ENCODE measurements at places on chromosomes 7 and 10.

- DNase-seq, result peak; percentile 58
These were observed 117.8 kb upstream of the AKR1E2 start for GRCh38 chr10:4708123-4708759.

GRCh38 chr10:60555700-60556099 lies 166.0 kb upstream of the ANK3 start:
- no peak for DNase-seq

DNA sequence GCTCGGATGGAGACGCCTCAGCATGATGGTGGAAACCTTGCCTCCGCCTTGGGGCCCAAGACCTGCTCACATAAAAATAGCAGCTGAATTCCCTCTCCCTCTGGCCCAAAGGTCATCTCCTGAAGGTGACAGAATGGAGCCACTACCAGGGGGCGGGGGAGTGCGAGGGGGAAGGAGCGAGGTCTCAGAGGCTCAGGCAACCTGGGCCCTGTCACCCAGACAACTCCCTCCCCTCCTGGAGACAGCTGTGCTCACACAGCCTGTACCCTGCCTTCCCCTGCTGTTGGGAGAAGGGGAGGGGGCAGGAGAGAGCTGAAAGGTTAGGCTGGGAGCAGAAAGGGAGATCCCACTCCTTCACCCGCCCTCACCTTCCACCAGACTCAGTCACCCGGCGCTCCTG lies 173.0 kb upstream of the RHEB start:
- DNase-seq, result no peak

- no peak for DNase-seq
These were observed 37.3 kb downstream of the KIF20B start for GRCh38 chr10:89738551-89739209.

- no peak for DNase-seq
These were observed 283.4 kb downstream of the TFEC start for GRCh38 chr7:115747174-115747573.

DNA sequence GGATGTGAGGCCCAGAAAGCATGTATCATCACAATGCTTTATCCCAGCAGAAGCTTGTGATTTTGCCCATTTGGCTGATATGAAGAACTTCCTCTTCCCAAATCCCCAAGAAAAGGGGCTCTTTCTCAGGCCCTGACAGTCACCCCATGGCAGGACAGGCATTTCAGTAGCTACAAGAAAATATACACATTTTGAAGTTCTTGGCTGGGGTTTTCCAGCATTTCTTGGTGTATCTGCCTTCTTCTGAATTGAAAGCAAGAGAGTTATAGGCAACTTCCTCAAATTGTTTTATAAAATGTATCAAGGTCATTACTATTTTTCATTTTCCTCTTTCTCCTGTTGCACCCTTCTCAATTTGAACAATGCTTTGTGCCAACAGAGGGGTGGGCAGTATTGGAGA lies 63.3 kb upstream of the PDLIM1 start:
- DNase-seq, result no peak

DNA sequence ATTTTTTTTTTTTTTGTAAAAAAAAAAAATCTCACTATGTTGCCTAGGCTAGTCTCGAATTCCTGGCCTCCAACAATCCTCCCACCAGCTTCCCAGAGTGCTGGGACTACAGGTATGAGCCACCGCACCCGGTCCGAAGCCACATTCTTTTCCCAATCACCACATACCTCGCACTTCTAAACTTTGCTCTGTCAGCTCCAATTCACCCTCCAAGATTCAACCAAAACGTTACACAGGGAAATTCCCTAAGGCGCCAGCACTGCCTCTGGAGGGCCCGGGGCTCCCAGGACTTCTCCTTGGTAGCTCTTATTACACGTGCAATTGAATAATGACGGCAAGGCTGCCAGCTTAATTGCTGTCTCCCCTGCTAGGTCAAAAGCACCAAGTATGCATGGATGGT lies 10.3 kb upstream of the DNAAF5 start:
- DNase-seq, result no peak

DNA sequence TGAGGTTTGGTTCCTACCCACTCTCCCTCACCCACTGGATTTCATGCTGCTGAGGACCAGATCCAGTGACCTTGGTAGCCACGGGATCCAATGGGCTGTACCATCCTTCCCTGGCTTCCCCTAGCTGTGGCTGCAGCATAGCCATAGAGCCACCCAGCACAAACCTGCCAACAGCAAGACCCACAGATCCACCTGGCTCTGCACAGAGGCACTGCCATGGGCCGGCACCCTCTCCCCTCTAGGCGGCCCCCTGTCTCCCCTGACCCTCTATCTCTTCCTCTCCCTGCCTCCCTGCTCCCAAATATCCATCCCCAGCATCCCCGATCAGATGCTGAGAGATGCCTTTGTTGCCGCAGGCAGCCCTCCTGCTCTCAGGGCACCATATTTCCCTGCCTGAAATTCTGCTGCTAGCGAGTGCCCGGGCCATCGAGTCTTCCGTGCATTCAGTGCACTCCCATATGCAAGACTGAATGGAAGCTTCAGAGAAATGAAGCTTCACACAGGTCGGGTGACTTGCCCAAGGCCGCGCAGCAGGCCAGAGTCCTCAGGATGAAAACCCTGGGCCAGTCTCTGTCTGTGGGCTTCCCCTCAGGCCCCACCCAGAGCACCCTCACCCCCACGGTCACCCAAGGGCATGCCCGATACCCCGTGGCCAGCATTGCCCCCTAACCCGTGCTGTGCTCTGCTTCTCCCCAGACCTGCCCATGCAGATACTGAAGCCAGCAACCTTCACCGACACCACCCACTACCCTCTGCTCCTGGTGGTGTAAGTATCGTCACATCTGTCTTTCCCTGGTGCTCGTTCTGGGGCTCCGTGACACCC lies 130.8 kb downstream of the PAXIP1 start:
- no peak for DNase-seq

GRCh38 chr7:102064361-102065025 lies 222.2 kb upstream of the SH2B2 start:
- peak; percentile 34 for DNase-seq

- no peak for DNase-seq
These were observed 152.7 kb downstream of the ANK3 start for GRCh38 chr10:60236869-60237524.

Data from K562 (cell line).